ENCODE measurements at places on chromosomes 1 and 21.
A peak's percentile ranks its signal among the peaks of the same experiment; 100 is the strongest.

DNA sequence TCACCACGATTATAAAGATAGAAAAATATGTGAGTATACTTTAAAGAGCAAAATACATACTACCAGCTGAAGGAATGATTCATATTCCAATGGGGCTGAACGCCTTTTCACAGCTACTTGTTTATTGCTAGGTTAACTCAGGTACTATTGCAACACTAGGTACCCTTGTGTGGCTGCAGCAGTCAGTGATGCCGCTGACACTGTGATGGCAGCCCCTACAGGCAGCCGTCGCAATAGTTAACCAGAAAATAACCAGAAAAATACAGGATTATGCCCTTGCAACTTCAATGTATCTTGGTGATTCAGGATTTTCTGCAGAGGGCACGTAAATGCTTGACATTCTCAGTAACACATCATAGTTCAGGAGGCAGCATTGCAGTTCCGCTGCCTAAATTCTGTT is 1.6 kb upstream of the MARK1 start:
- peaks cover 62% of the 10 kb centered on the region for H3K27me3 ChIP-seq
- no peaks in the 10 kb centered on the region for H3K36me3 ChIP-seq
- DNase-seq = no peak
- no peak overlapping the region for H3K27ac ChIP-seq
- no peak overlapping the region for H3K4me3 ChIP-seq

GRCh38 chr1:174743654-174744561 is 255.8 kb upstream of the CACYBP start:
- no peaks in the 10 kb centered on the region for H3K36me3 ChIP-seq
- H3K27me3 ChIP-seq = no peaks in the 10 kb centered on the region
- H3K4me1 ChIP-seq = peaks cover 29% of the 10 kb centered on the region
- H3K4me3 ChIP-seq = no peak overlapping the region
- H3K27ac ChIP-seq = no peak overlapping the region
- peak; percentile 68 for DNase-seq

DNA sequence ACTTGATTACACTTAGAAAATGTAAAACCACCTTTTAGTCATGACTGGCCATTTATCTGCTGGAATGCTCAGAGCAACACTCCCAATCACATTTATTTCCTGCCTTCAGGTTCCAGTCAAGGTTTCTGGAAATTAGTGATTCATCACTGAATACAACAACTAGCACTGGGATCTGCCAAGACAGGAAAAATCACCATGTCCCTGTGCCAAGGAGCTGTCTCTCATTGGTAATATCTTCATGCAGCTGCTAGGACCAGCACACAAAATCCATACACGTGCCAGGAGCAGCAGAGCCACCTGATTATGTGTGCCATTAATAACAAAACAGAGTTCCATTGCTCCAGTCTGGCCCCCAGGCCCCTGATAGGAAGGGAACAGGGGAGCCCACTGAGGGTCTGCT is 194.6 kb downstream of the TNR start:
- no peaks in the 10 kb centered on the region for H3K27me3 ChIP-seq
- no peak overlapping the region for H3K27ac ChIP-seq
- H3K36me3 ChIP-seq = no peaks in the 10 kb centered on the region
- no peaks in the 10 kb centered on the region for H3K4me1 ChIP-seq
- no peak overlapping the region for H3K4me3 ChIP-seq

DNA sequence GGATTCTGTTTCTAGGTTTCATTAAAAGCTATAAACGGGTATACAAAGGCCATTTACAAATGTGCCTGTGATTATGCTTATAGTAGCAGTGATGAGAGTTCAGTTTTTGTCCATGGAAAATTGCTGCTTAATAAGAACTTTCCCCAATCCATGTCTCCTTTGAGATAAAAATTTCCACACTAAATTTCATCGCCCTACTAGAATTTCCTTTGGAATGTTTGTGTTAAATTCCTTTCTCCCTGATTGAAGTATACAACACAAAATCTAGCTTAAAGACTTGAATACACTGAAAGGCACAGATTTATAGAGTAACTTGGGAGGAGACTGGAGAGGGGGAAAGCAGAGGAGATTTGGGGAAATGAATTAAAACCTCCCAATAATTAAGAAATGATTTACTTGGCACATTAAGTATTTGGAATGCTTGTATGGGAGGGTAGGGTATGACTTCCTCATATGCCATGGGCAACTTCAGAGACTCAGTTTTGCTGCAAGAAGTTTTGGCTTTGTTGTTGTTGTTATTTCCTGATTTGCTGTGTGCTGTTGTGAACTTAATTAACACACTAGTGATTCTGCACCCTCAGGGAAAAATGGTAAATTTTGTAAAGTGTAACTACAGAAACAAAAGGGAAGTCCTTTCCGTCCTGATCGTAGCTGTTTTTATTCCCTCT is 157.6 kb upstream of the LMO4 start:
- no peak overlapping the region for H3K27ac ChIP-seq
- no peak for DNase-seq
- no peaks in the 10 kb centered on the region for H3K36me3 ChIP-seq

- no peaks in the 10 kb centered on the region for H3K36me3 ChIP-seq
- peaks cover 9% of the 10 kb centered on the region for H3K4me1 ChIP-seq
- no peak for DNase-seq
- H3K27me3 ChIP-seq = no peaks in the 10 kb centered on the region
Measured at GRCh38 chr1:7495962-7496361, 275.1 kb upstream of the VAMP3 start.

All from GM23248 (cell line).